ENCODE measurements at places on chromosomes 5 and 9. TPM values are rescaled to one million over a fixed set of nuclear protein-coding genes. Genes with fewer than 3 reads are reported as not detected.

Gene UBE2QL1
- not detected for total RNA-seq

Gene ISL1
- not detected for total RNA-seq

Gene HSDL2
- 14.9 TPM for total RNA-seq

Gene FUBP3
- total RNA-seq: 50.4 TPM

Gene INSL4
- total RNA-seq: not detected

Gene TMC1
- total RNA-seq: not detected

Gene ACTBL2
- total RNA-seq: not detected

Gene PITX1
- not detected for total RNA-seq

Gene LCN2
- not detected for total RNA-seq

Gene BTNL9
- total RNA-seq: not detected

Gene ANKRD31
- 0.66 TPM for total RNA-seq

Gene SPINK6
- total RNA-seq: not detected

Gene SYNPO
- total RNA-seq: 0.13 TPM

GRCh38 chr9:3464033-3464638 is 61.7 kb downstream of the RFX3 start:
- H3K4me1 ChIP-seq: peaks cover 8% of the 10 kb centered on the region
- no peaks in the 10 kb centered on the region for H3K36me3 ChIP-seq
- no peak for DNase-seq
- H3K4me3 ChIP-seq: no peak overlapping the region

DNA sequence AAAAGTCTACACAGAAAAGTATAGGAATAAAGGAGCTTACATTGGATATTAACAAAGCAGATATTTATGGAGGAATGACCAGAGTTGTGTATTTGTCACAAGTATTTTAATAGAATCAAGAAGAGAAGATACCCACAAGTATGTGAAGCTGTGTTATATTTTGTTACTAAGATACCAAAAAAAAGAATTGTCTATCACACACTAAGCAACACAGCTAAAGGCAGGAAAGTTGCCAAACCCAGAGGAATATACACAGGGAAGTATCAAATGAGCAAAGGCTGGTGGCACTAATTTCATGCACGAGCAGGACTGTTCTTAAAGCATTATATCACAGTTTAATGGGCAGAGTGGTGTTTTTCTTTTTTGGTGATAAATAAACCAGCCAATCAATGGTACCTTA is 30.9 kb upstream of the RAI14 start:
- no peaks in the 10 kb centered on the region for H3K36me3 ChIP-seq
- no peak overlapping the region for H3K27ac ChIP-seq
- no peaks in the 10 kb centered on the region for H3K27me3 ChIP-seq
- no peaks in the 10 kb centered on the region for H3K4me1 ChIP-seq
- no peak for DNase-seq

DNA sequence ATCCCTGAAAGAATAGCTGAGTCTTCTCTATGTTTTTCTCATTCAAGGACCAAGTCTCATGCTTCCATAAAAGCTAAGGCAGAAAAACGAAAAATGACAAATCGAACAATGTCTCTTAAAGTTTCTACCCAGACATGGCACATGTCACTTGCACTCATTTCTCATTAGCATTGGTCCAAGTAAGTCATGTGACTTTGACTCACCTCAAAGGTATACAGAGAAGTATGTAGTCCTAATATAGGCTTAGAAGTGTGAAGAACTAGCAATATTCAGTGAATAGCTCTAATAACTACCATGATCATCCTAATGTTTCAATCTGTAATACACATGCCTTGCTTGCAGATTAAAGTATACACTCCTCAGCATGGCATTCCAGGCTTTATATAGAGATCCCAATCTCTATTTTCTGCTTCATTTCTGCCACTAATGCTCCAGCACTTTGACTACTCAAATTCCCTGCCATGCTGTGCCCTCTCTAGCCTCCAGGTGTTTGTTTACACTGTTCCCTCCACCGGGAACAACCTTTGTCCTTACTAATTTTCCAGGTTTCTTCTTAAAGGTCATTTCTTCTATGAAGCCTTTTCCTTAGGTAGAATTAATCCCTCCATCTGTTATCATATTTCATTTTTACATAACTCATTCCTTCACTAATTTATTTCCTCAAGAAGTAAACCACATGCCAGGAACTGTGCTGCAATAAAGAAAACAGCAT is 98.9 kb downstream of the CEMIP2 start:
- H3K4me1 ChIP-seq: no peaks in the 10 kb centered on the region
- DNase-seq: no peak
- H3K36me3 ChIP-seq: no peaks in the 10 kb centered on the region
- no peak overlapping the region for H3K4me3 ChIP-seq

DNA sequence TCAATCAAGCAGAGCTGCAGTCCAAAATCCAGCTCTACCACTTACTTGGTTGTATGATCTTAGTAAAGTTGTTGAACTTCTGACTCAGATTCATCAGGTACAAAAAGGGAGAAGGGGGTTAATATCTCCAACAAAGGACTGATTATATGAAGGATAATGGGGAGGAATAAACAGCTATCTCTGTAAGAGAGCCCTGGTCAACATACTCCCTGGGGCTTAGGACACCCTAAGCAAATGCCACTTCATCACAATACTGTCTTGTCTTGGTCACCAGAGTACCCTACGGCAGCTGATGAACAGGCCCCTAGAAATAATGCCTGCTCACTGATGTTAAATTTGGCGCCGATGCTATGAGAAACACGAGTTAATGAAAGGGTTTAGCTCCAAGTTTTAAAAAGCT is 34.8 kb downstream of the LHFPL2 start:
- no peak for DNase-seq
- no peaks in the 10 kb centered on the region for H3K4me1 ChIP-seq
- no peaks in the 10 kb centered on the region for H3K36me3 ChIP-seq

GRCh38 chr5:76527685-76528161 is 95.5 kb downstream of the F2RL2 start:
- H3K27me3 ChIP-seq: no peaks in the 10 kb centered on the region
- H3K4me3 ChIP-seq: no peak overlapping the region

GRCh38 chr5:82642313-82642712 is 364.2 kb upstream of the RPS23 start:
- H3K27me3 ChIP-seq: no peaks in the 10 kb centered on the region
- no peak overlapping the region for H3K27ac ChIP-seq
- DNase-seq: no peak
- no peaks in the 10 kb centered on the region for H3K36me3 ChIP-seq

- no peak overlapping the region for H3K4me3 ChIP-seq
- H3K27me3 ChIP-seq: no peaks in the 10 kb centered on the region
- H3K27ac ChIP-seq: no peak overlapping the region
- no peaks in the 10 kb centered on the region for H3K4me1 ChIP-seq
- H3K36me3 ChIP-seq: peaks cover 15% of the 10 kb centered on the region
Observed at GRCh38 chr9:133403766-133404453, 13.9 kb downstream of the REXO4 start.

GRCh38 chr5:120442694-120443093 is 21.4 kb upstream of the PRR16 start:
- no peaks in the 10 kb centered on the region for H3K36me3 ChIP-seq
- H3K27me3 ChIP-seq: no peaks in the 10 kb centered on the region
- no peaks in the 10 kb centered on the region for H3K4me1 ChIP-seq
- no peak overlapping the region for H3K27ac ChIP-seq
- no peak for DNase-seq
- no peak overlapping the region for H3K4me3 ChIP-seq

GRCh38 chr5:82417776-82418607 is 139.8 kb upstream of the RPS23 start:
- H3K4me3 ChIP-seq: no peak overlapping the region
- peak overlapping the region; percentile 75 for H3K27ac ChIP-seq
- no peak for DNase-seq
- no peaks in the 10 kb centered on the region for H3K4me1 ChIP-seq
- H3K36me3 ChIP-seq: no peaks in the 10 kb centered on the region
- H3K27me3 ChIP-seq: no peaks in the 10 kb centered on the region

DNA sequence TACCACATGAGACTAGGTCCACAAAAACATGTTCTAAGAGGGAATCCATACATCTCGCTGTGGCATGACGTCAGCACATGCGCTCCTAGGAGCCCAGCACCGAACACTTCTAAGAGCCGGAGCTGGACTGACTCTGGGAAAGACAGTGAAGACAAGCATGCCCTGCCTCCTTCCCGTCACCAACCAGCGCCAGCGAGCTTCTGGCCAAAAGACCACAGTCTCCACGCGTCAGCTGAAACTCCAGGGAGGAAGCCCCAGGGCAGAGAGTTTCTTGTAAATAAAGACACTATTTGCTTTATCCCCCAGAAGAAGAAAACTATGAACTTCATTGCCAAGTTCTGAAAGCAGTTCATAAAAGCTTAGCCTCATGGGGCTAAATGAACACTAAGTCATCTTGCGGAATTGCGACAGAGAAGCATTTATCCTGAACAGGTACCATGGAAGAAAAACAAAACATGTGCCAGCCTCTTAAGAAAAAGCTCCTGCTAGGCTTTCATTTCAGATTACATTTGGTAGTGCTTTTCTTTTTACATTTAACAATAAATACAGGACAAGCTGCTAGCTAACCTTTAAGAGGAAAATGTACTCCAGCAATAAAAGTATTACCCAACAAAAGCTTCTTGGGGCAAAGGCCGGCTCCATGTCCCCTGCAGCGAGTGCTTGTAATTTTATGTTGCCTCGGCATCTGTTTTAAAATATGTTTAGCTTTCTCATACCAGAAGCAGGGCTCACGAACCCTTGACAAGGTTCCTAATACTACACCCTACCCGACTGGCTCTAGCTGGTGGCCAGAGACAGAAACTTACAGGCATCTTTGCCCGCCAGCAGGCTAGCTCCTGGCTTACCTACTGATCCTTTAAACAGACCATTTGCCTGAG is 96.5 kb downstream of the PRRT1B start:
- DNase-seq: no peak
- no peaks in the 10 kb centered on the region for H3K27me3 ChIP-seq
- peaks cover 6% of the 10 kb centered on the region for H3K4me1 ChIP-seq
- H3K36me3 ChIP-seq: peaks cover 13% of the 10 kb centered on the region

DNA sequence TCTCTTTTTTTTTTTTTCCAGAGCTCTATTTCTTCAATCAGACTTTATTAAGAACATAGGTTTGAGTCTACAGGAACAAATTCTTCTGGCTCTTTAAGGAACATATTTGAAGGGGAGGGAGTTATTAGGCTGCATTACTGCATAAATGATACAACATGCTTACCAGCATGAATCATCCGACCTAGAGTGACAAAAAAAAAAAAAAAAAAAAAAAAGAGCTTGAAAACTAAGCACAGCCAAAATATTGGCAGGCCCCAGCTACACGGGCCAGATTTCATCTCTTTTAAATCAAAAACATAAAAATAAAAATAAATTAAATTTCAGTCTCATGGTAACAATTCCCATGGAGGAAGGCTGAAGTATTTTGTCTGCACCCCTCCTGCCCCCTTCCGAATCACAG is 26.3 kb downstream of the MSX2 start:
- H3K4me3 ChIP-seq: no peak overlapping the region
- no peak for DNase-seq
- no peaks in the 10 kb centered on the region for H3K4me1 ChIP-seq
- H3K27me3 ChIP-seq: peaks cover 10% of the 10 kb centered on the region

DNA sequence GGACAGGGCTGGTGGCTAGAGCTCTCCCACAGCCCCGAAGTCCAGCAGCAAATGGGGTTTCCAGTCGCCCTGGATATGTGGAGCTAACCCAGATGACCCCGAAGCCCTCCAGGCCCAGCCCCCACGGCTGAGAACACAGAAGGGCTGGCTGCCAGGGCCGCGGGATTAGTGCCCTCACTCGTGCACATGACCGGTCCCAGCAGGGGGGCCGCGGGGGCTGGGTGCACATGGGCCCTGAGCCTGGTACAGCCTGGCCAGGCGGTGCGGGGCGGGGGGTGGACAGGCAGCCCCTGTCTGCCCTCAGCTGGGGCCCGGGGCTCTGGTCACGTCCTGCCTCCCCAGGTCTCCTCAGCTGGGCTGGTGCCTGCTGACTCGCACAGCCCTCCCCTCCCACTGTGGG is 5.9 kb downstream of the SSNA1 start:
- peaks cover 4% of the 10 kb centered on the region for H3K36me3 ChIP-seq
- H3K27me3 ChIP-seq: no peaks in the 10 kb centered on the region
- peaks cover 8% of the 10 kb centered on the region for H3K4me1 ChIP-seq
- no peak overlapping the region for H3K27ac ChIP-seq
- no peak for DNase-seq

- H3K27ac ChIP-seq: no peak overlapping the region
- H3K27me3 ChIP-seq: no peaks in the 10 kb centered on the region
- DNase-seq: no peak
- H3K4me3 ChIP-seq: peak overlapping the region; percentile 66
Observed at GRCh38 chr9:69122082-69122548, 52.0 kb upstream of the TJP2 start.

DNA sequence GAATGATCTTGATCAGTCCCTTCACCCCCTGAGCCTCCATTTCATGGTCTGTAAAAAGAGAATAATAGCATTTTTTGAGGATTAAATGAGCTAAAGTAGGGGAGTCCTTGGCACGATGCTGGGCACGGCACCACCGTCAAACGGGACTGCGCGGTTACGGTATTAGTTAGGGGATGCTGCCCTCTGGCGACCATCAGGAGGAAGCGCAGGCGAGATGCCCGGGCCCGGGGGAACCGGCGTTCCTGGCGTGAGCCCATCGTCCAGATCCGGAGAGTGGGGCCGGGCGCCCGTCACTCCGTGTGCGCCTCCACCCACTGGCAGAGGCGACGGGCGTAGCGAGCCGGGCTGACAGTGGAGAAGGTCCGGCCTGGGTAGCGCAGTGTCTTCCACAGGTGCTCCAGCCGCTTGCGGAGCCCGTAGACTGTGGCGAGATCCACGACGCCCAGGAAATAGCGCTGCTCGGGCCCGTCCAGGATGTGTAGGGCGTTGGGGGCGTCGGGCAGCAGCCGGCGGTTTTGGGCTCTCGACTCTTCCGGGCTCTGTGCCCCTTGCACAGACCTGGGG is 4.8 kb upstream of the ST6GALNAC4 start:
- H3K27ac ChIP-seq: no peak overlapping the region
- no peaks in the 10 kb centered on the region for H3K27me3 ChIP-seq
- H3K36me3 ChIP-seq: no peaks in the 10 kb centered on the region
- H3K4me3 ChIP-seq: peak overlapping the region; percentile 17
- H3K4me1 ChIP-seq: peaks cover 42% of the 10 kb centered on the region

DNA sequence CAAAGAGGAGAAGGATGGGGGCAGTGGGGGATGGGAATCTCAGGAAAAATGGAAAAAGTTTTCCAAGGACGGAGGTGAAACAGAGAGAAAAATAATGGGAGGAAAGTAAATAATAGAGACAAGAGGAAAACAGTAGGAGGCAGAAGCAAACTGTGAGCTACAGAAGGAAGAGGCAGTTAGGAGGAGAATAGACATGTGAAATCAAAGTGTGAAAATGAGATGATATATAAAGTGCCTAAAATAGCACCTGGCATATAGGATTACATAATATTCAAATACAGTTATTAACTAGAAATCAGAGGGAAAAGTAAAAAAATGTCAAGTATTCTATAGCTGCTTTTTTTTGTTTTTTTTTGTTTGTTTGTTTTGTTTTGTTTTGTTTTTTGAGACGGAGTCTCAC is 44.0 kb upstream of the PLIN2 start:
- no peak for DNase-seq
- H3K27me3 ChIP-seq: no peaks in the 10 kb centered on the region
- H3K36me3 ChIP-seq: no peaks in the 10 kb centered on the region
- peaks cover 13% of the 10 kb centered on the region for H3K4me1 ChIP-seq
- H3K27ac ChIP-seq: no peak overlapping the region

GRCh38 chr5:149872351-149873040 is 72.1 kb downstream of the PDE6A start:
- H3K36me3 ChIP-seq: no peaks in the 10 kb centered on the region
- no peak overlapping the region for H3K27ac ChIP-seq
- no peak for DNase-seq
- H3K4me1 ChIP-seq: no peaks in the 10 kb centered on the region
- H3K27me3 ChIP-seq: no peaks in the 10 kb centered on the region
